HCEC 1CT (cell line): ENCODE measurements at places on chromosomes 2 and 18.
A peak's percentile ranks its signal among the peaks of the same experiment; 100 is the strongest.

GRCh38 chr2:215746887-215747615 lies 266.3 kb downstream of the MREG start:
- DNase-seq, result peak; percentile 45

GRCh38 chr18:61331051-61331450 lies 2.2 kb upstream of the CDH20 start:
- no peak for DNase-seq

- no peak for DNase-seq
These were observed 229.6 kb upstream of the FOSL2 start for GRCh38 chr2:28163028-28163427.

- peak; percentile 7 for DNase-seq
These were observed 199.1 kb upstream of the CHAC2 start for GRCh38 chr2:53568469-53568868.

- DNase-seq, result no peak
These were observed 101.1 kb downstream of the CTIF start for GRCh38 chr18:48639772-48640432.

DNA sequence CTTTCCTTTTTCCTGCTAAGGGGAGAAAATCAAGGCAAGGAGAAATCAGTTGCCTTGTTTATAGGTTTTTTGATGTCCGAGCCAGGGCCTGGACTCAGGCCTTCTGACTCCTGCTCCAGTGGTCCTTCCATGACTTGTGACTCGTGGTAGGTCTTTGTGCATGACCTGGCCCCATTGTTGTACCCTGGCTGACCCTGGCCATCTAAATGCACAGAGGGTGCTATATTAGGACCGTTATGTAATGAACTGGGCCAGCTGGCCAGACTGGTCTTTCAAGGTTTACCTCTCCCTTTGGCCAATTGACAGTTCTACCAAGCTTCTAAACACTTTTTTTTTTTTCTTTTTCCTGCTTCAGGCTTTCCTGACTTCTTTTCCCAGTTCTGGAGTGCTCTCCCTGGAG lies 81.1 kb downstream of the SETBP1 start:
- no peak for DNase-seq

GRCh38 chr2:209721497-209721896 lies 50.1 kb upstream of the UNC80 start:
- peak; percentile 67 for DNase-seq

- DNase-seq, result peak; percentile 81
These were observed at the start of gene PTPRM for GRCh38 chr18:7566567-7567473. Gene PTPRM (plus strand): TSS chr18:7567316. CDS start chr18:7567819, 503 bp downstream.

- peak; percentile 30 for DNase-seq
These were observed 575 bp downstream of the TMEM150A start for GRCh38 chr2:85601771-85602475.

- DNase-seq, result peak; percentile 91
These were observed 22.2 kb downstream of the NFE2L2 start for GRCh38 chr2:177242121-177242987.

DNA sequence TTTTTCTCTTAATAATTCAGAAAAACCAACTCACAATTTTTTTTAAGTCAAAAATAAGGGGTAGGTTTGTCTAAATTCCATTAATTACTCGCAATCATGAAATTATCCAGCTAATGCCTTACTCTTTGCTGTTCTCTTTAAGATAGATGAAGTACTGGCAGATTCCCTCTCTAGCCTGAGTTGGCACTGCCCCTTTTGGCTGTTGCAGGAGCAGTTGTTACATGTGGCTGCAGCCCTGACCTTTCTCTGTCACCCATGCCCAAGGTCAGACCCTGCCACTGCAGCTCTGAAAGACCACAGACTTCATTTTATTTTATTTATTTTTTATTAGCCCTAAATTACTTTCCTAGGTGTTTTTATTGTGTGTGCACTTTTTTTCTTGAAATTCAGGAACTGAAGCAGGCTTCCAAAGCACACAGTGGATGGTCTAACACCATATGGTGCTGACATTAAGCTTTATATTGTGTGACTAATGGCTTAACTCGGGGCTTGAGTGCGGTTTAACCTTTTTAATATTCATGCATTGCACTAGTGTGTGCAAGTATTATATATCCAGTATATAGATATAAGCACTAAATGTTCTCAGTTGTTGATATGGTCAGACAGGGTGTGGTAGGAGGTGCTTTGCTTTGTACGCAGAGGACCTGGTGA lies 313.0 kb downstream of the CDH2 start:
- DNase-seq, result no peak

DNA sequence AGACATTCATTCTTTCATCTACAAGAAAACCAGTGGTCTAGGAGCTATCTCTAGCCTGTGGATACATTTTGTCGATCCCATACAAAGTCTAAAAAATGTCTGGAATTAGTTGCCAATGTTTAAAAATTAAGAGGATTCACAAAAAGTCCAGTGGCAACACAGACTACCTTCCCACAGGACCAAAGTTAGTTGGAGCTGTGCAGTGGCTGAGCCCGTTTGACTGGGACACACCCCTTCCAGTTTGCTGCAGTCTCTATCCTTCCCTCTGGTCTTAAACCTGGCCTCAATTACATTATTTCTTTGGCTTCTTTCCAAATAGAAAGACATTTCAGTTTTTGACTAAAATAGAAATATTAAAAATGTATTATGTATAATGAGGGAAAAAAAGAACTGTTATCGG lies 18.6 kb downstream of the SLC16A14 start:
- DNase-seq, result no peak

GRCh38 chr18:25313268-25313667 lies 38.7 kb downstream of the ZNF521 start:
- no peak for DNase-seq

DNA sequence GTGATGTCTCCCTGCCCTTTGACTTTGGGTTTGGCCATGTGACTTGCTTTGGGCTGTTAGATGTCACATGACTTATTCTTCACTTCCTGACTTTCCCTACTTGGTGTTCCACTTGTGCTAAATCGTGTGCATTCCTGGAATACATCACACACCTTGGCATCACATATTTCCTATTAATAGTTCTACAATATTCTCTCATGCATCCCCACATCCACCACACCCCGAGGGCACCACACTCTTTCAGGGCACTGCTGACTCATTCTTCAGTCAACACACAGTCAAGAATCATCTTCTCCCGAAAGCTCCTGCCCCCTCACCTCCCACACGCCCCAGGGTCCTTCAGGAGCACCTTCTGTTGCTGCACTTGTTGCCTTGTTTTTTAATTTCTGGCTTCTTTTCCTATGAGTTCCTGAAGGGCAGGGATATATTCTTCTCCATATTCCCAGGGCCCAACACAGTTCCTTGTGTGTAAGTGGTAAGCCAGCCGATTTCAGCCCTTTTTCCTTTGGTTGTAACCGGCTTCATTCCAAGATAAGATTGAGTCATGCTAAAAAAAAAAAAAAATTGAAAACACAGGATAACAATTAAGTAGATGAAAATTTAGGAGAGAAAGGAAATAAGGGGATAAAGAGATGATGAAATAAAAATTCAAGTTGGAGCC lies 341.4 kb downstream of the SLC4A3 start:
- peak; percentile 45 for DNase-seq

- no peak for DNase-seq
These were observed 5.0 kb downstream of the MGAT5 start for GRCh38 chr2:134258684-134259388.

DNA sequence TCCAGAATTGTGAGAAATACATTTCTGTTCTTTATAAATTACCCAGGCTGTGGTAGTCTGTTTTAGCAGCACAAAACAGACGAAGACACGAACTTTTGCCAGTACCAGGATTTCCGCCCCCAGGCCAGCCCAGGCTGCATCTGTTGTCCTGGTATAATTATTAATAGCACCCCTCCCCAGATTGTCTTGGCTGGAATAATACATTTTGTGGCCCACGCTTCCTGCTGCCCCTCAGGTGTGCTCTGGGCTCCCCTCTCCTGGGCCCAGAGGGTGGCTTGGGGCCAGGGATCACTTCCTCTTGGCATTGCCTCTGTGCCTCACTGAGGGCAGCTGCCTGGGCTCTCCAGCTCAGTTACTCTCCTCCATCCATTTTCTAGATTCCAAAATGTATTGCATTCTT lies 102.1 kb upstream of the HS6ST1 start:
- DNase-seq, result no peak

GRCh38 chr2:104863146-104863467 lies 9.2 kb downstream of the POU3F3 start:
- no peak for DNase-seq

DNA sequence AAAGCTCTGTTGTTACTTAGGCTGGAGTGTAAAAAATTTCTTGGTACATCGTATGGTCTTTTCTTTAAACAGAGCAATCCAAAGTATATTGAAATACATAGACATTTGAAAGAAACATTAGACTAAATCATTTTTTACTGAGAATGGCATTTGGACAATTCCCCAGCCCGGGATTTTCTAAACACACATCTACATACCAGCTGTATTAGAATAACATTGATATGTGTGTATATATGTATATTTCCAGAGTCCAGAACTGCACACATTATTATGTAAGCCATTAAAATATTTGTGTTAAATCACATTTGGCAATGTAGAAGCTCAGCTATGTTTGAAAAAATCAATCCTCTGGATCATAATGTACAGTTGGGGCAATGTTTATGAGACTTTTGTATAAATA lies 1853.6 kb upstream of the LRRTM1 start:
- DNase-seq, result no peak

DNA sequence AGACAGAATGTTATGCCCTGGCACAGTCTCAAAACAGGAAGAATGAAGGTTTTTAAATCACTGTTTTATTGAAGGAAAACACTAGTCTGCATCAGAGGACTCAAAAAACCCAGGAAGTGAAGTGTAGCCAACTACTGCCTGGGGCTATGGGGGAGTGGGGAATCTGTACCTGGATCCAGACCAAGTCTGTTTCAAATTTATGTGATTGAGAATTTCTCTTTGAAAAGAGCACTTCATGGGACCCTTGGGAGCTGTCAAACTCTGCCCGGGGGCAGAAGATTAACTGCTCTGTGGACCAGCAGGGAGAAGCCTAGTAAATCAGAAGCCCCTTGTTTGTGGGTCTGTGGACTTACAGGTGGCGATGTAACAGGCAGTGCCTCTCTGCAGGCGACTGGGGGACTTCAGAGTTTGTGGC lies 45.3 kb upstream of the TANC1 start:
- no peak for DNase-seq

DNA sequence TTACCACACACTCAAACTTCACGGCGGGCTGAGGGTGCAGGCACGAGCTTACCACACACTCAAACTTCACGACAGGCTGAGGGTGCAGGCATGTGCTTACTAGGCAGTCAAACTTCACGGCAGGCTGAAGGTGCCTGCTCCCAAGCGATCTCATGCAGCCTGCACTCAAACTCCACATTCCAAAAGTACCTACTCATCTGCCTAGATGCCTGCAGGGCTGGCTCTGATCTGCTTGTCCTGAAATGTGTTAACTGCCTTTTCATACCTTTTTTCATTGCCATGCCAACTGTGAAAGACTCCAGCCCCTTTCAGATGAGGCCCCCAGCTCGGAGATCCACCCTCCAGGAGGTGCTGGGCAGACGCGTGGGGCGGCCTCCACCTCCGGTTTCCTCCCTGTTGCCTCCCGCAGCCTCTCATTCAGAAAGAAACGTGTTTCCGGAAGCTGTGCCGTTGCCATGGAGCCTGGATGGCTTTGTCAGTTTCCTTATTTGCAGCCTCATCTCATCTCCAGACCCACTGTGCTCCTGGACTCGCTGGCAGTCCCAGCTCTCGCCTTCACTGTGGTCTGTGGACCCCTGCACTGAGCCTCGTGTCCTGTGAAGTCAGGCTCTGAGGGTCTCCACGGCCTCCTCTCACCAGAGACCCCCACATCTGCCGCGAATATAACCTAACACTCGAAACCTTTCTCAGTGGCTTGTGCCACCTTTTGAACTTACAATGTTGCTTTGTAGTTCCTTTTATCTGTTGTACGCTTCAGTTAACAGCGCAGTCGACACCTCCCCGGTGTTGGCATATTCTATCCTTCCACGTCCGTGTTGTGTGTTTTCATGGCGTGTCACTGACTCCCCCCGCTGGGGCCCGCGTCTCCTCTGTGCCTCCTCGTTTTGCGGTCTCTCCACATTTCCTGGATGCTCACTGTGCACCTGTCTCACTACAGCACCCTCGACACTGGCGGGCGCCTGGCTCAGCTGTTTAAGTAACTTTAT lies 106.1 kb upstream of the ALKAL2 start:
- DNase-seq, result no peak

DNA sequence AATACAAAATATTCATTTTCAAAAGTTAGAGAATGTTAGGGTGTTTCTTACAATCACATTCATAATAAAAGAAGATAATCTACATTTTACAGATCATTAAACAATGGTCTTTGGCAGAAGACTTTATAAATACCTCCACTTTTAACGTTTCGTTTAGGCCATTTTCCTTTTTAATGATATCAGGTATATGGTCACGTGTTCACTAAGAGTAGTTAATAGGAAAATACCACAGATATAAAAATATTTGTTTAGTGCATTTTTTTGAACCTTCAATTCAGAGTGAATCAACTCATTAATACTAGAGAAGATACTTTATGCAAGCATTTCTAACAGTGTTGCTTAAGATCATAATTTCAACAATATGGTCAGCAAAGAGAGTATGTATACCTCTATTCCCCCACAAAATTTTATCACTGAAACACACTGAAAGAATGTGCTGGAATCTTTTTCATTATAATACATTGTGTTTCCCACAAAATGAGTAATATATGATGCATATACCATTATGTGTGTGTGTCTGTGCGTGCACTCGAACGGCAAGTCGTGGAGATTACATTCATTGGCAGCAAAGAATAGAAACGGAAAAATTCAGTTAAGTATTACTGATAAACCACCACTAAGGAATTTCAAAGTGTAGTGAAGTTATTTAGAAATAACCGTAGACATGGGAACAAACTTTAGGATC lies 319.9 kb upstream of the THUMPD2 start:
- peak; percentile 80 for DNase-seq

- no peak for DNase-seq
These were observed 408.2 kb upstream of the MYT1L start for GRCh38 chr2:2739231-2739795.

GRCh38 chr2:95261602-95262001 lies 12.6 kb upstream of the PROM2 start:
- no peak for DNase-seq

DNA sequence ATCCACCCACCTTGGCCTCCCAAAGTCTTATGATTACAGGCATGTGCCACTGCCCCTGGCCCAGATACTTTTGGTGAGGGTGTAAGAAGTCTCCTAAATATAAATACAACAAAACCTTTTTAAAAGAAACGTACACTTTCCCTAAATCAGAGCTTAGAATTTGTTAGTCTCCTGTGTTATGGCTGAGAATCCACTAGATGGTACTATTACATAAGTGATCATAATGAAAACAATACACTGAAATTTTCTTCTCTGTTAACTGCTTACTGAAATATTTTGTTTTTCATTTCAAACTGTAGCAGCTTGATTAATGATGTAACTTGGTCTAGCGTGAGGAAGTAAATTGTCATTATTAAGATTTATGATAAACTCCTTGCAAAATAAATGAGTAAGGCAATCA lies 74.8 kb upstream of the FAM98A start:
- DNase-seq, result no peak
